ENCODE measurements at places on chromosomes 4 and X.

- DNase-seq: no peak
Measured at GRCh38 chrX:129559783-129560182, 19.7 kb downstream of the OCRL start.

- DNase-seq: no peak
Measured at GRCh38 chrX:20472148-20472547, 205.4 kb upstream of the RPS6KA3 start.

- DNase-seq: no peak
Measured at GRCh38 chrX:23263892-23264291, 70.8 kb upstream of the PTCHD1 start.

DNA sequence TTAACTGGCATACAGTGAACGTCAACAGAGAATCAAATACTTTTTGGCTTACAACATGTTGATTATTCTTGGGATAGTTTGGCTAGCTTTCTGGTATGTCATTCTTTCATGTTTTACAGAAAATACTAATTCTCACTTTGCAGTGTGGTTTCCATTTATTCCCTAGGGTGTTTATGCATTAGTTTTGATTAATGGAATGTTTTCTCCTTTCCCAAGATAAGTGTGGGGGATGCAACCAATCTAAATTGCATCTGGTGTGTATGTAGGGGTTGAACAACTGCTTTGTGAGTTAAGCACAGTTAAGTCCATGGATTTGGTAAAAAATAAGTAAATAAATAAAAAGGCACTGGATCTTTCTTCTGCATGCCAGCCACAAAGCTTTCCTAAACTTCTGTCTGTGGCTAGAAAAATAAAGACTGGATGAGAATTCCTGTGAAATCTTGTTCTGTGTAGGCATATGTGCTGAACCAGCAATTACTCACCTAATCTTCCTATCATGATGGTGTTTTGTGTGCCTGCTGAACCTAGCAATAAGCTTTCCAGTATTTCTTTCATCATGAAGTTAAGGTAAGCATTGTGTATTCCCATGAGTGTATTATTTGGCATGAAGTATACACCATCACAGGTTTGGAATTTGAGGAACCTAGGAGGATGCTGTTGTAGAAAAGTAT, 50.6 kb upstream of the TENM3 start:
- no peak for DNase-seq

DNA sequence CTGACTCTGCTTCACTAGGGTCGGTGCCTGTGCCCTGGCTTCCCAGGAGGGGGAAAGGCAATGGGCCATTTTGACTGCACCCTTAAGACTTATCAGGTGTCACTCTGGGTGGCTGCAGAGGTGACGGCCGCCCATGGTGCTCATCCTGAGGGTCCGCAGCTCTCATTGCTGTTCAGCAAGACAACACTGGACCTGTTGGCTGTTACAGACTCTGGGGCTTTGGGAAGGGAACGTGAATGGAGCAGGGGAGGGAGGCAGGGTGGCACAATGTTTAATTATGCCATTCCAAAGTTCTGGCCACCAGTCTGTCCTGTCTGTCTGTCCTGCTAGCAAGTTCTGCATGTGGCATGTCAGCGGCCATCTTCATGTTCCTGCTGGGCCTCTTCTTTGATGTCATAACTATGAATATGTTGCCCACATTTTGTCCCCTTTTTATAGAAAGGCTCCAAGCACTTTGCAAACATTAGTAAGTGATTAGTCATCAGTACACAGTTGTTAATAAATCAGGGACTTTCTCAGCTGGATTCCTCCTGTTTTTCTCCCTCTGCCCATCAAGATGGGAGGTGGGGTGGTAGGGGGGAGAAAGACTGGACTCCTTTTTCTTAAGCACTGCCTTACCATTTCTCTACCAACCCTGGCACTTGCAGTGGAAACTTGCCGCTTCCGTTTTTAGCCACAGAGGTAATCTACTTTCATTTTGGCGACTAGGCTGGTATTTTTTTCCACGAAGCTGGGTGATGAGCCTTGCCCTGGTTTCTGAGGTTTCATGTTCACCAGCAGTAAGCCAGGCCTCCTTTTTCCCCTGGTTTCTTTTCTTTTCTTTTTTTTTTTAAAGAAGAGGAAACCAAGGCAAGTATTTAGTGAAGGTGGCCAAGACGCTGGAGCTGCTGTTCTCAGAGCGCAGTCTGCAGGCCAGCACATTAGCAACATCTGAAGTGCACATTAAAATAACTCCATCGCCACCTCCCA, 88.6 kb upstream of the TRIM2 start:
- peak; percentile 83 for DNase-seq
